ENCODE measurements at places on chromosomes 11 and 22.

DNA sequence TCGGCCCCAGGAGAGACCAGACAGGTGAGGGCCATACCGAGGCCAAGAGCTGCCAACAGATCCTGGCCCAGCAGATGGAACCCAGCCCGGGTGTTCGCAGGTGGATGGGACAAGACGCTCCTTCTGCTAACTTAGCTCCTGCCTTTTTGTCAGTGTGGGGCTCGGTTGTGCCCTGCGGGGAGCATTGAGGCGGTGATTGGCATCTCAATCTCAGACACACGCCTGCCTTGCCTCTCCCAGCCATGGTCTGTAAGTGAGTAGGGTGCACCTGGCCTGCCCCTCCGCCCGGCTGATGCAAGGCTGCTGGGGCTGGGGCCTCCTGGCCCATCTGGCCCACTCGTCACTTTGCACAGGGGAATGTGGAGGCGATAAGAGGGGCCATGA lies 350.1 kb downstream of the TBC1D22A start:
- no peak for DNase-seq

DNA sequence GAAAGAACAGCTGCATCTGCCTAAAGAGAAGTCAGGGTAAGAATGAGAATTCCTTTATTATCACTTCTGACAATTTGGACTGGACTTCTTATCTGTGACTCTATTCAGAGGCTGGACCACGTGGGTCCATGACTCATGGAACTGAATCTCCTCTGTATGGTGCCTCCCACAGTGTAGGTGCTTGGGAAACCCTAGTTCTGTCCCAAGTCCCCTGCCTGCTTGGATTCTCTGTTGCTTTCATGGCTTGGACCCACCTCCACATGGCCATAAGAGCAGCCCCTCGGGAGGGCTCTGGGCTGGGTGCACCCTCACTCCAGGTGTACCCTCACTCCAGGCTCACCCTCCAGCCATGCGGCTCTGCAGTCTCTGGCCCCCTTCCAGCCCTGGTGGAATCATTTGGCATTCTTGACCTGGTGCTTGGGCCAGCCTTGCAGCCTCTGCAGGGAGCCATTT lies 153.4 kb downstream of the CACNA1I start:
- peak; percentile 21 for DNase-seq

DNA sequence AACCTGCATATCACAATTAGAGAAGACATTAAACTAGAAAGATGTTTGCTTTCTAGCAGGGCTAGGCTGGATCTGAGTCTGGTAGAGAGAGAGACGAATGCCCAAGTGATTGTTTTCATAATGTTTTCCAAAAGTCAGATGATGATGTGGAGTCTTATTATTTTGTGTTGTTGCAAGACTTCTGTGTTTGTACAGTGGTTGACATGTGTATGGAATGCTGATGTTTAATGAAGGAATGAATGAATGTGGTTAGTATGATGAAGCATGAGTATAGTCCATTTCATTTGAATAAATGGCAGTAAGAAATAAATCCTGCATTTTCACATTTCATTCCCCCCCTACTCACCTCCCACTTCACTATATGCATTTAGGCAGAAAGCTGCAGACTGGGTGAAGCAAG lies 69.6 kb downstream of the PPP2R1B start:
- DNase-seq, result no peak

GRCh38 chr22:40721266-40721665 lies 42.0 kb downstream of the MCHR1 start:
- peak; percentile 97 for DNase-seq

DNA sequence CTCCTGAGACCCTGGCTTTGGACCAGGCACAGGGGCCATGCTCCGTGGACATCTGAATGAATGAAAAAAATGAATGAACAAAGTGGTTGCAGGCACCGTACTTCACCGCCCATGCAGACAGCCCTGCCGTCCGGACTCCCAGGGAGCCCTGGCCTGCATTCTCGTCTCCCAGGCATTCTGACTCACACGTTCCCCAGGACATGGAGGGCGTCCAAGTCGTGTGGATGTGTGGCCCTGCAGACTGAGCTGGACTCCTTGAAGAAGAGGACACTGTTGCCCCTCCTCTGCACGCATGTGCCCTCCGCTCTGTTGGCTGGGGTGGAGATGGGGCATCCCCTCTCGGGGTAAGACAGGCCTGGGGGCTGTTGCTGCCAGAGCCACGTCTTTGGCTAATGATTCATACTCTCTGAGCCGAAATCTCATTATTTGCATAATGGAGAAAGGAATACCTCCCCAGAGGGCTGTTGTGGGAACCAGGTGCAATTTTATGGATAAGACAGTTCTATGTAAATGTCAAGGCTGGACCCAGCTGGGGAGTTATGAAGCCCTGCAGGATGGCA lies 49.7 kb downstream of the RTL6 start:
- peak; percentile 59 for DNase-seq

DNA sequence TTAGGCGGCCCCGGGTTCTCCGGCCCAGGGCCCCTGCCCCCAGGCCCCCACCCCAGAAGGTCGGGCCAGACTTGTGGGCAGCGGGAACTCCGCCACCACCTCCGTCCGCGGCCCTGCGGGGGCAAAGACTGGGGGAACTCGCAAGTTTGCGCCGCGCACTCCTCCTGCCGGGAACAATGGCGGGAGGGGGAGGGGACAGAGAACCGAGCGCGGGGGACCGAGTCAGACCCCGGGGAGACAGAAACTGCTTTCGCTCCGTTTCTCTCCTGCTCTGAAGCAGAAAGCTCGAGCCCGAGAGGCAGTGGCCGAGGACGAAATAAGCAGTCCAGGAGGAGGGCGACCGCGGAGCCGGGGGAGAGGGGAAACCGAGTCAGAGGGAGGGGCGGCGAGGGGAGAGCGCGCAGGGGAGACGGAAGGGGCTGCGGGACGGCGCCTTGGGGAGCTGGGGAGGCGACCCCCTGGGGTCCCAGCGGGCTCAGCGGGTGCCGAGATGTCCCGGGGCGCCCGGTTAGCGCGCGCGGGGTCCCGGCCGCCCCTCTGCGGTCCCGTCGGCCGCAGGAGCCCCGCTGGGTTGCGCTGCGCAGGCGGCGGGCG lies 555 bp downstream of the TP53I11 start:
- DNase-seq, result peak; percentile 66

DNA sequence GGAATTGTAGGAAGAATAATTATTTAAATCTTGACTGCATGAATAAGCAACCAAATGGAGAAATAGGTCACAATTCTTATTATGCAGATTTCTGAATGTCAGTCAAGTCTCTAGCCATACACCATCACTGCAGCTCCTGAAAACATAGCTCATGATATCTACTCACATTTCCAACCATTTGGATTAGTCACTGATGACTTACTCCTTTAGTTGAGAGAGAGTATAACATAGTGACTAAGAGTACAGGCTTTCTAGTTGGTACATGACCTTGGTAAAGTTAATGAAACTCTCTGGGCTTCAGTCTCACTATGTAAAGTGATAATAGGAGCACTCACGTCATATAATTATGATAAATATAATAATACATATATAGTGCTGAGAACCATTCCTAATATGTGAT lies 265.2 kb downstream of the KCNA4 start:
- no peak for DNase-seq

- DNase-seq, result no peak
These were observed 63.2 kb downstream of the PPP6R3 start for GRCh38 chr11:68523743-68524142.
